ENCODE measurements at places on chromosomes 1 and 21.

DNA sequence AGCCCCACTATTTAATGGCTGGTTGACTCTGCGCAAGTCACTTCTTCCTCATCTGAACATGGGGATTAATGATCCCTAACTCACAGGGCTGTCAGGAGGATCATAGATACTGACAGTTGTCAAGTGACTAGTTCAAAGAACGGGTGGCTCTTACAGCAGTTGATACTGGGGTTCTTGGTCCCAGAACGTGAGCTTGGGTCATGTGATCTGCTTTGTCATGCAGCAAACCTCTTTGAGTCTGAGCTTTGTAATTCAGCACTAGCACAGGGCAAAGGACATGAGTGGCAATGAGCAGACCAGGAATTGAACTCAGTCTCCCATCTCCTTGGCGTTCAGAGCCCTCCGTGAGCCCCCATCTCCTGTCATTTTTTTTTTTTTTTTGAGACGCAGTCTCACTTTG is 64.4 kb downstream of the TRABD2B start:
- no peak for DNase-seq

- DNase-seq: no peak
Measured at GRCh38 chr1:211638246-211638645, 37.2 kb downstream of the NEK2 start.

DNA sequence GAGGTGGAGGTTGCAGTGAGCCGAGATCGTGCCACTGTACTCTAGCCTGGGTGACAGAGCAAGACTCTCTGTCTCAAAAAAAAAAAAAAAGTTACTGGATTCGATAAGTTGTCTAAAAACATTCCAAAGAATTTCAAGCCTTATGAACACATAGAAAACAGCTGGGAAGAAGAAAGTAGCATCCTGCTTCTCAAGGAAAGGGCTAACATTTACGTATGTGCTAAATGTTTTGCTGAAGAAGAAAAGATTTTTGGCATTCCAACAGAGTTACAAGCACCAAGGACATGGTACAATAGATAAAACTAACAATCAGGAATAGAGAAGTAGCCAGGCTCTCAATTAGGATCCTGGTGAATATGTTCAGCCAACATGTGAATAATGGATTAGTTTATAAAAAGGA is 69.8 kb downstream of the HFM1 start:
- DNase-seq: no peak

DNA sequence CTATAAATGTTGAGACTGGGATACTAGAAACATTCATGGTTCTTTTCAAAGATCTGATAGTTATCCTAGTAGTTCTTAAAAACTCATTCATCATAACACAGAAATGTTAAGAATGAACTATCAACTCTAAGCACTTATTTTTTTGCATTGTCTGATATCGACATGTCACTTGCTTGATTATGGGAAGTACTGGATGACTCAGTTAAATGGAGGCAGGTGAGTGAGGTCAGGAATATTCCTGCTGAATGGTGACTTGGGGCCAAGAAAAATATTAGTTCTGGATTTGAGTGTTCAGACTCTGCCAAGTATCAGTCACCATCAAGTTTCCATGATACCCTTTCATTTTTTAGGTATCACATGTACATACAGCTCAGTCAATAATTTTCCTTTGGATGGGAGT is 63.6 kb downstream of the NEK7 start:
- no peak for DNase-seq

DNA sequence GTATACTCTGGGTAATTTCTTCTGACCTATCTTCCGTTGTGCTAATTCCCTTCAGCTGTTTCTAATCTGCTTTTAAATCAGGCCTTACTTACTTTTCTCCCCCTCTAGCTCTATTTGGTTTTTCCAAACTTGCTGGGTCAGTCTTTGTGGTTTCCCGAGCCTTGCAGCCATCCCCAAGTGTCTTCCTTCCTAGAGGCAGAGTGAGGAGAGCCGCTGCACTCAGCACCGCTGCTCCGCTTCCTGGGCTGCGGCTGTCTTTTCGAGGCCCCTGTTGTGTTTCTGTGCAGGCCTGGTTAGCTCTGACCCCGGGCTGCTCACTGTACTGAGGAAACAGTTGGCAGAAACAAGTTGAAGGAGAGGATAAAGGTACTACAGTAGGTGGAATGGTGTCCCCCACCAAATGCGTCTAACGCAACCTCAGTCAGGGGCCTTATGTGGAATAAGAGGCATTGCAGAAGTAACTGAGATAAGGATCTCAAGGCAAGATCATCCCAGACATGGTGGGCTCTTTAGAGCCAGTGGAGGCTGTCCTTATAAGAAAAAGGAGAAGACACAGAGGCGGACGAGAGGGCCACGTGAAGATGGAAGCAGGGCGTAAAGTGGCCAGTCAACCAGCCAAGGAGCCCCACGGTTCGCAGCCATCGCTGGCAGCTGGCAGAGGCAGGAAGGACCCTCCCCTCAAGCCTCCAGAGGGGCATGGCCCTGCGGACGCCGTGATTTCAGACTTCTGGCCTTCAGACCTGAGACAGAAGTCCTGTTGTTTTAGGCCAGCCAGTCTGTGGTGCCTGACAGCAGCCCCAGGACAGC is 10.5 kb downstream of the WNT9A start:
- no peak for DNase-seq

- DNase-seq: no peak
Measured at GRCh38 chr1:94836891-94837290, 16.7 kb downstream of the SLC44A3 start.

DNA sequence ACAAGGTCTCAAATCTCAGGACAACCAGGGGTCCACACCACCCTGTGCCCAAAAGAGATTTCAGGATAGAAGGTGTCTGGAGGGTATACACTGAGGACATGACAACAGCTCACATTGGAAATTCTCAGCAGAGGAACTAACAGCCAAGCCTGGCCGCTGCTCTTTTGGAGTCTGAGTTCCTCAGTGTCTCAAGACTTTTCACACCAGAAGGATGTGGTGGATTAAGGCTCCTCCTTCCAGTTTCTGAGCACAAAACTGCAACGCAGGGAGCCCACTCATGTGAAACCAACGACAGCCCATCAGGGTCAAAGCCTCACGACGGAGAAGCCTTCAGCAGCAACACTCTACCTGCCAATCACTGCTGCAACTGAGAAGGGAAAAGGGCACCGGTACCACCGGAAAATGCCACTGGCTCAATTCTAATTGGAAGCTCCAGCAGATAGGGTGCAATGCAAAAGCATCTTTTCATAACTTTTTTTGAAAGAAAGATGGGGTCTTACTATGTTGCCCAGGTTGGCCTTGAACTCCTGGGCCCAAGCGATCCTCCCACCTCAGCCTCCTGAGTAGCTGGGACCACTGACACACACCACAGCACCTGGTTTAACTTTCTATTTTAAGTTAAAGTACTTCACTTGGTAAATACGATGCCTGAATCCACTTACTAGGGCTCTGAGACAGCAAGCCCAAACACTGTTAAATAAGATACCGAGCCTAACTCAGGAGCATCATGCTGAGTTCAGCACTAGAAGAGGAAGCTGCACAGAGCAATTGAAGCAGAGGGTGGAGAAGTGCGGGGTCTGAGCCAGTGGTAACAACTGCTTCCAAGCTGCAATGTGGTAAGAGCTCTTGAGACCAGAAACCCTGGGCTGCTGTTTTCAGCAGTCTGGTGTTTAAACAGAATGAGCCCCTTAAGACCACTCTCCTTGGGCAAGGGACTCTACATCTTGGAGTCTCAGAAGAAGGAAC is 7.8 kb downstream of the CAPZB start:
- DNase-seq: no peak

- no peak for DNase-seq
Measured at GRCh38 chr1:206944703-206945102, 1.6 kb downstream of the PIGR start.

DNA sequence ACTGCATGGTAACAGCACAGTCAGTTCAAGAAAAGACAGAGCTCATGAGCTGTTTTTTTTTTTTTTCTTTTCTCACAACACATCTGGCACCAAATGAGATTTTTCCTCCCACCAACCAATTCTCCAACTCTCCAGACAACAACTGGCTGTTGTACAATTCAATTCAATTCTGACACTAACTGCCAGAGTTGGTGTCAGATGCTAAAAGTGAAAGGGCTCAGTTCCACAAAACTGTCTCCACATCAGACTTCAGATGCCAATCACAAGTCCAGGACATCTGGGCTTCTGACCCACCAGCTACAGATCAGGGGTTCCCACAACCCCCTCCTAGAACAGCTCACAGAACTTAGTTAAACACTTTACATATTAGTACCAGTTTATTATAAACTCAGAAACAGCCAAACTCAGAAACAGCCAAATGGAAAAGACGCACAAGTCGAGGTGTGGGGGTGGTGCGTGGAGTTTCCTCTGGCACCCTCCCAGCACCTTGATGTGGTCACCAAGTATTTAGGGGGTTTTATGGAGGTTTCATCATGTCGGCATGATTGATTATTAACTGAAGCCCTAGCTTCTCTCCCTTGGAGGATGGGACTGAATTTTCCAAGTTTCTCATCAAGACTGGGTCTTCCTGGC is 39.2 kb upstream of the LRRC8D start:
- no peak for DNase-seq

GRCh38 chr1:228016181-228016510 is 9.3 kb downstream of the WNT3A start:
- DNase-seq: no peak

DNA sequence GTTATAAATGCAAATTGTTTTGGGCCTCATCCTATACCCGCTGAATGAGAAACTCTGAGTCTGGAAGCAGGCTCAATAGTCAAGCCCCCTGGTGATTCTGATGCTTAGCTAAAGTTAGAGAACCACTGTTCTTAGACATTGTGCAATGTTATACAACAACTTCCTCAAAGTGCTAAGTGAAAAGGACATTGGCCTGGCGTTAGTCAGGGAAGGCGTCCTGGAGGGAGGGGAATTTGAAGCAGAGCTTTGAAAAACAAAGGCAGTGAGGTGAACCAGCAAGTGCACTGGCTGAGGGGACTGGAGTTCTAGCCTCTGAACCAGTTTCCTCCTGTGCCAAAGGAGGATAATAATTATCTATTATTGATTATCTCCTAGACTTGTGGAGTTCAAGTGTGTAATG is 5.1 kb downstream of the CD1D start:
- DNase-seq: no peak

- no peak for DNase-seq
Measured at GRCh38 chr1:25568834-25569596, 25.6 kb downstream of the LDLRAP1 start.

- DNase-seq: no peak
Measured at GRCh38 chr1:218377143-218377660, 32.1 kb downstream of the TGFB2 start.

DNA sequence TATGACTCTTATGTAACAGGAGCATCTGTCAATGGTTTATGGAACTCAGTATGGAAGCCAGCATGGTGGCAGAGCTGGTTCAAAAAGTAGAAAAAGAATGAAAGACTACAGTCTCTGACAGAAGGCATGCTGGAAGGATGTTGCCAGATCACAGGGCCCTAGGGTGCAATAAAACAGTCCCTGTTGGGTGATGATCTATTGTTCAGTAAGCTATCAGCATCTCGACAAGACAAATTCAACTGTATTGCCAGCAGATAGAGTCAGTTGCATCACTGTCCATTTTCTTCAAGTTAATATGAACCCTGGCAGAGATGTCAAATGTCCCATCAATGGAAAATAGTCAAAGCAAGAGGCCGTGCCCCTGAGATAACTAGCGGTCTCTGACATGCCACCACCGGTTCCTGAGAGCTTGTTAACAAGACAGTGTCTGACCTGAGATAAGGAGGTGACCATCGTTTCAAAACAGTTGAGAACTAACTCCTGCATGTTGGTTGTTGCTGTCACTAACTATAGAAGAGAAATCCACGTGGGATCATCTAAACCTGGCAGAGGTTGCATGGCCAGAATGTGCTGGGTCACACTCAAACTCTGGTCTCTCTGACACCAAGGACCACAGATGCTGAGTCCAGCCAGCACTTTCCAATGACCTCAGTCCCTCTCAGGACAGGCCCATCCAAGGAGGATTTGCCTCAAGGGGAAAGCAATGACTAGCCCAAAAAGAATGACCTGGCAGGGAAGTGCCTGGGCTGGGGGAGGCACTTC is 125.9 kb downstream of the RIPK4 start:
- no peak for DNase-seq

- DNase-seq: no peak
Measured at GRCh38 chr1:246969621-246970020, 37.9 kb upstream of the AHCTF1 start.

DNA sequence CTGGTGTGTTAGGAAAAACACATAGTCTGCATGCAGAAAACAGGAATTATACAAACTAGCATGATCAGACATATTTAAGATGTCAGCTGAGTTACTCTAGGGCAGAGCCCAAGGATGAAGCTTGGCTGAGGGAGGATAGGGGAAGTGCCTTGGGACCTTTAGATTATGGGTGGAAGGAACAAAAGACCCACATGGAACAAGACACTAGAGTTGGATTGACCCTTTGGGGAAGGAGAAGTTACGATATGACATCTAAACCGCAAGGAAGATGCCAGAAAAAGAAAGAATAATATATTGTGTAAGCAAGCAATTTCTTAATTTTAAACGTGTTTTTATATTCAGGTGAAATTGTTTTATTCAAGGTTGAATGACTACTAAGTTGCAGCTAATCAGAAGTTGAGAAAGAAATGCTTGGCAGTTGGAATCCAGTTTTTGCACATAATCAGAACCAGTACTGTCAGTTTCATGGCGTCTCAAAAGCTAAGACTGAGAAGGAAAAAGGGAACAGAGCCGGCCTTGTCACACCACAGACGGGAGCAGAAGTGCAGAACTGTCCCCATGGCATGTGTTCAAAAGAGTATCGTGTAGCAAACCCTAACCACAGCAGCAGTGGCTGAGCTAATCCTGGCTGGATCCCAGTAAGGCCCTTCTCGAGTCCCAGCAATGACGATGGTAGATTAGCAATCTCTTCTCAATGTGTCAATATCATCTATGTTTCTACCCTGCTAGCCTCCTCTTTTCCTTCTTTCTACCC is 31.2 kb upstream of the IFNAR2 start:
- DNase-seq: no peak

- no peak for DNase-seq
Measured at GRCh38 chr1:112708002-112708448, 1.1 kb upstream of the RHOC start.

DNA sequence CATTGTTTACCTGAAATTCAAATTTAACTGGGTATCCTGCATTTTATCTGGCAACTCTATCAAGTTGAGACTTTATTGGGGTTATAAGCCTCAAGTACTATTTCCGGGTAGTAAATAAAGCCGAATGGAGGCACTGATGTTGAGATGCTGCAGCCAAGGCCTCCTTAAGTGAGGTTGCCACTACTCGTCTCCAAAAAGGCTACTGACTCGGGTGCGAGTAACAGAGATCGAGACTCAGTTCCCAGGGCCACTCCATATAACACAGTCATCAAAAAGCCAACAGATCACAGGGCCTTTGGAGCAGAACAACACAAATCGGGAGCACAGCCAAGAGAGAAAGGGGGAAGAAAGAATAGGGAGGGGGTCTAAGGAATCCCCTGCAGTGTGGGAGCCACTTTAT is 524 bp downstream of the COPA start:
- DNase-seq: no peak

GRCh38 chr1:181742426-181742825 is 259.1 kb downstream of the CACNA1E start:
- DNase-seq: no peak

DNA sequence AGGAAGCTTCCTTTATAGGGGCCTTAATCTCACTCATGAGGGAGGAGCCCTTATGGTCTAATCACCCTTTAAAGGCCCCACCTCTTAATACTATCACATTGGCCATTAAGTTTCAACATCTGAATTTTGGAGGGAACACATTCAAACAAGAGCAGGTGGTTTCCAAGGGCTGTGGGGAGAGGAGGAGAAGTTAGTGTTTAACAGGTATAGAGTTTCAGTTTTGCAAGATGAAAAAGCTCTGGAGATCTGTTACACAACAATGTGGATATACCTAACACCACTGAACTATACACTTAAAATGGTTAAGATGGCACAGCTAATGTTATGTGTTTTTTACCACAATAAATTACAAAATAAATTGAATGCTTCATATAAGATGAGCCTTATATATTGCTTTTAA is 113.4 kb upstream of the DNAH14 start:
- DNase-seq: no peak
